ENCODE measurements at places on chromosomes 2 and 18. TPM values are rescaled to one million over a fixed set of nuclear protein-coding genes. Genes with fewer than 3 reads are reported as not detected.

DNA sequence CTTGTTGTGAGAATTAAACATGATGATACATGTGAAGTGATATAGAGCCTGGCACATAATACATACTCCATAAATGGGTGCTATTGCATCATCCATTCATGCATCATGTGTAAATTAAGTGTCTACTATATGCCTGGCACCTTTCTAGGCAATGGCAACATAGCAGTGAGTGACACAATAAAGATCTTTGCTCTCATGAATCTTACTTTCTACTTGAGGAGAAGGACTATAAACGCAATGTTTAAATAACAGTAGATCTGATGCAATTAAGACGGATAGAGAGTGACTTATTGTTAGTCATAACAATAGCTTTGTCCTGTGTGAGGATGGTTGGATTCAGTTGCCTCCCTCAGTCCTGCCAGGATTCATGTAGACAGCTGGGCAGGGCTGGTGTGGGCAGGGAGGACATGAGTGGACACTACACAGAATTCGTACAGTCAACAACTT is 88.4 kb upstream of the NPAS2 start:
- DNase-seq, result no peak

- no peak for DNase-seq
Measured at GRCh38 chr2:134320930-134321329, 67.1 kb downstream of the MGAT5 start.

- no peak for DNase-seq
Measured at GRCh38 chr2:26900831-26901321, 52.9 kb downstream of the DPYSL5 start.

GRCh38 chr18:79581911-79582310 is 97.7 kb upstream of the CTDP1 start:
- DNase-seq, result no peak

GRCh38 chr2:43423941-43424261 is 171.9 kb downstream of the THADA start:
- DNase-seq, result no peak

- no peak for DNase-seq
Measured at GRCh38 chr18:2406544-2406943, 164.8 kb downstream of the METTL4 start.

DNA sequence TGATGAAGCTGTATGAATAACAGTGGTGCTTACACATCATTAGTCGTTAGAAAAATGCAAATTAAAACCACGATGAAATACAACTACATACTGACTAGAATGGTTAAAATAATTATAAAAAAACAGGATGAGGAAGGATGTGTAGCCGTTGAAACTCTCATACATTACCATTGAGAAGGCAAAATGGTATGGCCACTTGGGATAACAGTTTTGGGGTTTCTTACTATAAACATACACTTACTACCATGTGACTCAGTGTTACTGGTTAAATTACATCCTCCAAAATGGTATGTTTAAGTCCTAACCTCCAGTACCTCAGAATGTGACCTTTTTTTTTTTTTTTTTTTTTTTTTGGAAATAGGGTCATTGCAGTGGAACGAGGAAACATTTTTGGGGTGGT is 58.4 kb downstream of the UBE2E3 start:
- DNase-seq, result no peak

GRCh38 chr18:74595431-74595830 is 2.2 kb upstream of the ZNF407 start:
- DNase-seq, result no peak

Gene CRACDL
- total RNA-seq, result 1.6 TPM

Gene CYTIP
- 0.84 TPM for total RNA-seq

Gene STK17B
- total RNA-seq, result 8.1 TPM

Measured in muscle of leg (tissue), 16 donors.